ENCODE measurements at places on chromosomes 13 and 19.

DNA sequence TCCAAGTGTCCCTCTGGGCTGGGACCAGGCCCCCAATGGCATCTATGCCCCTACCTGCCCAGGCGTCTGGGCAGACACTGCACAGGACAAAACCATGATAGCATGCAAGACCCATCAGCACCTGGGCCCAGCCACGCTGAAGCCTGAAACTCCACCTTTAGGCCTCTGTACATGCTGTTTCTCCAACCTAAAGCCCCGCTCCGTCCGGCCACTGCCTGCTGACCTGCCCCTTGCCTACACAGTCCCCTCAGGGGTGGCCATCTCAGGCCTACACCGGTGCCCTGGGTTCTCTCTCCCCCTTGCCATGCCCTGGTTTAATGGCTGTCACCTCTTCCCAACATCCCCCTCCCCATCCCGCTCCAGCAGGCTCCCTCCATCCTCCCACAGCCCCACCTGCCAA is 15.3 kb downstream of the GJA3 start:
- DNase-seq, result no peak

DNA sequence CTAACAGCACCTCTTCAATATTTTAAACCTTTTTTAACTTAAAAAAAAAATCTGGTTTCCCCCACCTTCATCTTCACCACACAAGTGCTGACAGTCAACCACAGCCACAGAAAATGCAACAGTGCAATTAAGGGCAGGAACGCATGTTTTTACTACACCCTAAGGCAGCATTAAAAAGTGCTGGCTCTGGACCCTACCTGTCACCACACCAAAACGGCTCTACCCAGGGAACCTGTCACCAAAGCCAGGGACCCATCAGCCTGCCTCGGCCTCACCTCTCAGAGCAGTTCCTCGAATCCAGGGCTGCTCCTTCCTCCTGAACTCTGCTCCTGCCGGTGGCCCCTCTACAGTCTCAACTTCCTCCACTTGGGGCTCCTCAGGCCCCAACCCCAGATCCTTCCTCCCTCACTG is 22.5 kb upstream of the SLC35E1 start:
- no peak for DNase-seq

DNA sequence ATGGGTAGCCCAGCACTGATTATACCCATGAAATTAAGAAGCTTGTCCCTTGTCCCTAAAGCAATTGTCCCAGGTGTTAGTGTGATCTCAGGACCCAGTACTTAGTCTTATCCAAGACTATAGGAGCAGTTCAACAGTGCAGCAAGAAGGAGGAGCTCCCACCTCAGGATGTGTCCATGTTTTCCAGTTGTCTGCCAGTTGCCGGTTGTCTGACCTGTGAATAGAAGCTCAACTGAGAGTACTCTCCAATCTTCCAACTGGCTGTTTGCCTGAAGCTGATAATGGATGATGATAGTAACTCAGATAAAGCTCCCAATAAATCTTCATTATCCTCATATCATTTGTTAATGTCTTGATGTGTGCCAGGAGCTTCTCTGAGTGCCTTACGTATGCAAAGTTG is 107.2 kb upstream of the HTR2A start:
- no peak for DNase-seq

DNA sequence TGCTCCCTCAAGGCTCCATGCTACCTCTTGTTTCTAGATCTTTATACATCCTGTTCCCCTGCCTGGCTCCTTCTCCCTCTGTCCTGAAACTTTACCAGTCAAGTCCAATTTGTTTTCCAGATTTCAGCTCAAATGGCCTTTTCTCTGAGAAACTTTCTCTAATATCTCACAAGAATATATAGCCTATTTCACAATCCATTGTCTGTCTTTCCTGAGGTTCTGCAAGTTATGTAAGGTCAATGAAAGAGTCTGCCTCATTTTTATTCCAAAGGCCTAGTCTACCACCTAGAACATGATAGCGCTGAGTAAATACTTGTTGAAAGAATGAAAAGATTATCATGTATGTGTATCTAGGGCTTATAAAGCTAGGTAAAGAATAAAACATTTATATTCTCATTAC is 348.8 kb downstream of the SPRY2 start:
- no peak for DNase-seq

GRCh38 chr13:19836472-19836871 is 27.0 kb downstream of the ZMYM5 start:
- DNase-seq, result no peak

- no peak for DNase-seq
These were observed 719.0 kb upstream of the MIR17HG start for GRCh38 chr13:90628471-90628870.

- peak; percentile 29 for DNase-seq
These were observed at the start of gene GSX1 for GRCh38 chr13:27792393-27793218. TSS of gene GSX1 (plus strand) at chr13:27792483. CDS start at chr13:27792691, 208 bp downstream.

- no peak for DNase-seq
These were observed at the start of gene MYBPC2 for GRCh38 chr19:50432221-50433028. TSS of gene MYBPC2 (plus strand) at chr19:50432892. CDS start at chr19:50432954, 62 bp downstream.

GRCh38 chr19:10110972-10111317 is 548 bp upstream of the P2RY11 start:
- DNase-seq, result no peak

GRCh38 chr19:2166741-2167738 is 3.3 kb downstream of the DOT1L start:
- no peak for DNase-seq

DNA sequence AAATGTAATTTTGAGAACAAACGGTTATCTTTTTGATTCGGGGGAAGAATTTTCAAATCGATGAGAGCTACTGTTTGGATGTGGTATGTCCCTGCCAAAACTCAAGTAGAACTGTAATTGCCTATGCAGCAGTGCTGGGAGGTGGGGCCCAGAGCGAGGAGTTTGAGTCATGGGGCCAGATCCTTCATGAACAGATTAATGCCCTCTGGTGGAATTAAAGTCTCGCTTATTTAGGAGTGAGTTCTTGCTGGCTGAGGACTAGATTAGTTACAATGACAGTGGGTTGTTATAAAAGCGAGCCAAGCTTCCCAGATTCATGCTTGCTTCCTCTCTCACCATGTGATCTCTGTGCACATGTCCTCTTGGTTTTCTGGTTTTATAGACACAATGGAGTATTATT is 11.8 kb upstream of the PRR20A start:
- DNase-seq, result no peak

DNA sequence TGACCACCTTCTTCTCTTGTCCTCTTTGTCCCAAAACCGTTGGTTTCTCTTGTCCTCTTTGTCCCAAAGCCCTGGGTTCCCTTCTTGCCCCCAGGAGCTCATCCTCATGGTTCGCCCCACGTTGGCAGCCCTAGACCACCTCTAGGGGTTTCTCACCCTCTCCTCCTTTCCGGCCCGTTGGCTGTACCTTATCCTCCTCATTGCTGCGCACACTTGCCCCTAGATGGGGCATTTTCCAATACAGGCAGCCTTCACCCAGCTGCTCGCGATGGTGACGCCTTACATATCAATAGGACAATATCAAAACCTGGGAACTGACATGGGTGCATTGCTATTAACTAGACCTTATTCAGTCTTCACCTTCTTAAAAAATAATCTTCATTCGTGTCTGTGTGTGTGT is 86.5 kb downstream of the IPO5 start:
- no peak for DNase-seq

DNA sequence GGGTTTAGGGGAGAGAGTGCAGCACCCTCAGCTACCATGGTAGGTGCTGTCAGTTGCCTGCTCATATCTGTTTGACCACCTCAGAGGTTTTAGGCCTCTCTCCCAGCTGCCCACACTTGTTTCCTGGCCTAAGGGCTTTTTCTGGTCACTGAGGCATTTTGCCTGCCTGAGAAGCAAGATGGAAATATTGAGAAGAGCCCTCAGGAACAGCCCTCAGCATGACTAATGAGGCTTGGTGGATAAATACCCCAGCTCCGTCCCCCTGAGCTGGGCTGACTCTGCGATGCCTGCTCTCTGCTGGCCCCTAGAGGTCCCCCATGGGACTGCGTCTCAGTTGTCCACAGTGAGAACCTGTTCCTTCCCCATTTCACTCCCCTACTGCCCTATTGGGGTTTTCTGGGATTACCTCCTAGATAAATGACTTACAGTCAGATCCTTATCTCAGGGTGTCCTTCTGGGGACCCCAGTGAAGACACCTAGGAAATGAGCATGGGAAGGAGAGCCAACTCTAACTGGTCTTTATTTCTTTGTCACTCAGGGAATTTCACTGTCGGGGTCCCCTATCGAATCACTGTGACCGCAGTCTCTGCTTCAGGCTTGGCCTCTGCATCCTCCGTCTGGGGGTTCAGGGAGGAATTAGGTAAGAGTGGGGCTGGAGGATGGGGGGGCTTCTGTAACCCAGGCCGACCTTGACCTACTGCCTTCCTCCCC is 13.3 kb downstream of the PALM3 start:
- peak; percentile 75 for DNase-seq

GRCh38 chr13:70051531-70051930 is 56.1 kb upstream of the ATXN8OS start:
- no peak for DNase-seq

DNA sequence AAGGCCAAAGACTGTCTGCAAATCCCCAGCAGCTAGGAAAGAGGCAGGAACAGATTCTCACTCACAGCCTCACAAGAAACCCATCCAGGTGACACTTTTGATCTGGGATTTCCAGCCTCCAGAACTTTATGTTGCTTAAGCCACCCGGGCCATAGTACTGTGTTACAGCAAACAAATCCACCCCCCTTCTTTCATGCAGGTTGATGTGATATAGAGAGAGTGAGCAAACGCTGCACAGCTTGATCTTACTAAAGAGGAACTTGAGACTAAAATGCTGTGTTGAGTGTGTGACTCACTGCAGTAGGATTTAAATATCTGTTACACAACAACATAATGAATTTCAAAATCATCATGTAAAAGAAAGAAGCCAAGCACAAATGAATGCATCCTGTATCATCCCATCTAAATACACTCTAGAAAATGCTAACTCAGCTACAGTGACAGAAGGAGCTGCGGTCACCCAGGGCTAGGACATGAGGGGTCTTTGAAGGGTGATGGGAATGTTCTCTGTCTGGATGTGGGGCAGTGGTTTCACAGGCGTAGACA is 32.2 kb downstream of the RCBTB2 start:
- DNase-seq, result no peak

- DNase-seq, result no peak
These were observed 44.3 kb downstream of the PSG3 start for GRCh38 chr19:42695811-42696503.

DNA sequence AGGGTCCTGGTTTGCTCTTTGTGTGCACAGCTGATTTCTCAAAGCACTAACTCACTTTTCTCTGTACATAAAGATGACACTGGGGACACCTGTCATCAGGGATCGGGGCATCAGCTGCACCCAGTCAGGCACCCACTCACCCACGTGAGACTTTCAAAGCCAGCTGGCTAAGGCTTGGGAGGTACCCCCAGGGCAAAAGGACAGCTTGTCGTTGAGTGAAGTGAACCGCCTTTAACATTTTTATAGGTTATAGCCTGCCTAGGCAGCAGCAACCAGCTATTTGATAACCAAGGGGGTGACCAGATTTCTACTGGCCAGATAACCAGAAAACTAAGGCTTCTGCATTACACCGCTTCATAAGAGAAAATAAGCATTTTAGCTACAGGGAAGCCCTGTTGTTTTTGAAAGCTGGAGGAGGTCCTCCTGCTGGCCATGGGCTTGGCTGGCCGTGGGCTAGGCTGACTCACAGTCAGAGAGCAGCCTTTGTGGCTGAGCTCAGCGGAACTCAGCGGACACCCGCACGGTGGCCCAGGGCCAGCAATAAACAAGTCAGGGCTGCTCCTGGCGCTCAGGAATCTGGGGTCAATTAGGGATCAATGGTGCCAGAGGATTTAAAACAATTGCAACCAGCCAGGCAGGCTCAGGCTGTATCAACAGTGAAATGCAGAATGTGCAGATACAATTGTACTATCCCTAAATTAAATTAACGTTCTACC is 57.1 kb downstream of the ALOX5AP start:
- no peak for DNase-seq

- no peak for DNase-seq
These were observed 4.7 kb upstream of the MVB12A start for GRCh38 chr19:17415121-17415520.

DNA sequence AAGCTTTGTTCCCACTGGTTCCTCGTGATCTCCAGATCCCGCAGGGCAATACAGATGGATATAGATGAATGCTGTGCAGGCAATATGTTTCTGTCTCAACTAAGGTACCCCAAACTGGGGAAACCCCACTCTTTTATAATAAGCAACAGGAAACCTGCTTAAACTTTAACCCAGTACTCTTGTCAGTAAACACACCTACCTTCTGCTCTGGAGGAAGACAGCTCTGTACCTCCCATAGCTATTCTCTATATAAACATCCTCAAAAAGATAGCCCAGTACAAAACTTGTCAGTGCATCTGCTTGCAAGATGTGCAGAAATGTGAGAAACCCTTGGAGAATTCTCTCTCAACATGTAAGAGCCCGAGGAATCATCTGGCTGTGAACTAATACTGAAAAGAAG is 583.6 kb downstream of the OLFM4 start:
- DNase-seq, result no peak

- DNase-seq, result no peak
These were observed 2.3 kb downstream of the TULP2 start for GRCh38 chr19:48896191-48896720.

GRCh38 chr13:73146707-73147106 is 87.9 kb downstream of the KLF5 start:
- DNase-seq, result no peak

- no peak for DNase-seq
These were observed 18.7 kb upstream of the ZNF888 start for GRCh38 chr19:52941941-52942385.

DNA sequence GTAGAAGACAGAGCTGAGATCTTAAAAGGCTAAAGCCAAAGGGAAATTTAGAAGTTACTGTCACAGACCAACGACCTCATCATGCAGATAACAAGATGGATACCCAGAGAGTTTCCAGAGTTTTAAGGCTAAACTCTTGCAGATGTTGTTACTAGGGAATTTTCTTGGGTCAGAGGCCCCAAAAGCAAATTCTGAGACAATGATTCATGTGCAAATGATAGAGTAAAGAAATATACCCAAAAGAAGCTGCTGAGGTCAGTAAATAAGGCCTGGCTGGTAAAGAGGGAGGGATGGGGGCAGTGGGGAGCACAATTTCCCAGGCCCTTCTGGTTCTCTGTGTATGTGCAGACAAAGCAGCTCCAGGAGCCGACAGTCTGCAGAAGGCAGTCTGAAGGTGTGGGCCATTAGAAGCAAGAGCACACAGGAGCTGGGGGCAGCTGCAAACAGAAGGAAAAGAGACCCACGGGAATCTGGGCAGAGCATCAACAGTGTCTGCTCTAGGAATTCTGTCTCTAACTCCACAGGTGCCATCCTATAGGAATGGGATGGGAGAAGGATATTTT is 330.8 kb downstream of the TBC1D4 start:
- no peak for DNase-seq

GRCh38 chr19:10797541-10798256 is 38.3 kb downstream of the TMED1 start:
- peak; percentile 59 for DNase-seq

GRCh38 chr19:49528211-49528771 is 488 bp downstream of the RCN3 start:
- DNase-seq, result no peak

GRCh38 chr19:53960886-53961285 is 1.9 kb upstream of the CACNG8 start:
- DNase-seq, result no peak

Measured in activated T-cell treated with anti-CD3 and anti-CD28 coated beads for 1 hour (primary cell).